Stimulated activated naive B cell treated with anti-CD40 and anti-IgM and Interleukin-4, amounts not matched to agents 10 μg/mL and 1 μg/mL and 100 μg/mL, for 72 hours (primary cell): ENCODE measurements at places on chromosomes 2 and 18.

DNA sequence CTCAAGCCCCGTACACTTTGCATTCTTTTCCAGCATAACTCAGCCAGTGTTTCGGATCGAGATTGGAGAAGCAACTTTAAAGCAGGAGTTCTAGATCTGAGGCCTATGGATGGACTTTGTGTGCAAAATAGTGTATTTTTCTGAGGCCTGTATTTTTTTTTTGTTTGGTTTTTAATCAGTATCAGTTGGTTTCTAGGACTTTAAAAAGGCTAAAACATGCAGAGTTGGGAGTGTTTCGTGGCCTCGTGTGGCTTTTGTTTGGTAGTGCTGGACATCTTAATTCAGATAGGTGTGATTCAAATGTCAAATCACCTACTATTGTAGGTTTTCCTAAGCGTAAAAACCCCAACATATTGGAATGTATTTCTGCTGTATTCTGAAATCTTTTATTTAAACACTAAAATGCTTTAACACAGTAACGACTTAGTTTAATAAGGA is 282 bp upstream of the PUS10 start:
- no peak for DNase-seq

DNA sequence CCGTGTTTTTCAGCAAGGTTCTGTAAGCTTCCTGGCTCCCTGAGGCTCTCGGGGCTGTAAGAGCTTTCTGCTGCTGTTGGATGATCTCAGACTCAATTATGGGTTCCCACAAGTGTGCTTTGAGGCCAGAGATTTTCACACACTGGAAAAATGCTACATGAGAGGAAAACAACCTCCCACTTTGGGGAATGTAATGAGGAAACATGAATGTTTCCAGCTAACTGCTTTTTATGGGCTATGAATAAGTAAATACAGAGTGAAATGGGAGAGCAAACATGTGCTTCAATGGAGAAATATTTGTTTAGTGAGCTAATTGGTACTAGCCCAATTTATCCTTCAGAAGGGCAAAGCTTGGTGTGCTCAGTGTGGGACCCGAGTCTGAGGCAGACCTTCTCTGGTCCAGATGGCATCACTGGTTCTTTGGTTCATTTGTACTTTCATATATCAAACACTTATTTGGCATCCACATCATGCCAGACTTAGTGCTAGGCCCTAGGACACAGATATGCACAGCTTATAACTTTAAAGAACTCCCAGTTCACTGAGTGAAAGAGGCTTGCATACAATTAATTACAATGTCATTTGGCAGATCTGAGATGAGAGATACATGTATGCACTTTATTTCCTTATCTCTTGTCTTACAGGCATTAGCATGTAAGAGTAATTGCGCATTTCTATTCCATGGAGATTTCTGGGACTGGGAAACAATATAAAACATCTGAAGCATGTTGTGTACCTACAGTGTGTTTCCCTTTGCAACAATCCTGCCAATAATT is 248.8 kb downstream of the RDH14 start:
- DNase-seq: no peak

- no peak for DNase-seq
Observed at GRCh38 chr2:81894451-81894990, 1590.0 kb upstream of the LRRTM1 start.

DNA sequence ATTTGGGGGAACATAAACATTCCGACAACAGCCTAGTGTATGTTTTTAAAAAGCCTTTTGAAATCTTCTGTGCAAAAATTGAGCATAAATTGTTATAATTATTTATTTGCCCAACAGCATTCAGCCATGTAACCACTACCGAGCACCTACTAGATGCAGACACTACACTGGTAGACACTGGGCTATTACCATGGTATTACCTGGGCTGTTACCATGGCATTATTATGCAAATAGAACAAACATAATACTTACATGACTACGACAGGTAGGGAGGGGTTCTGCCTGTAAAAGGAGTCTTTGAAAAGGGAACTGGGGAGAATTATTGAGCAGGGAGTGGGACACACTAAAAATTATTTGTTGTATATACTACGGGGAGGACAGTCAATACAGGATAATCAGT is 116.4 kb downstream of the MREG start:
- DNase-seq: no peak

DNA sequence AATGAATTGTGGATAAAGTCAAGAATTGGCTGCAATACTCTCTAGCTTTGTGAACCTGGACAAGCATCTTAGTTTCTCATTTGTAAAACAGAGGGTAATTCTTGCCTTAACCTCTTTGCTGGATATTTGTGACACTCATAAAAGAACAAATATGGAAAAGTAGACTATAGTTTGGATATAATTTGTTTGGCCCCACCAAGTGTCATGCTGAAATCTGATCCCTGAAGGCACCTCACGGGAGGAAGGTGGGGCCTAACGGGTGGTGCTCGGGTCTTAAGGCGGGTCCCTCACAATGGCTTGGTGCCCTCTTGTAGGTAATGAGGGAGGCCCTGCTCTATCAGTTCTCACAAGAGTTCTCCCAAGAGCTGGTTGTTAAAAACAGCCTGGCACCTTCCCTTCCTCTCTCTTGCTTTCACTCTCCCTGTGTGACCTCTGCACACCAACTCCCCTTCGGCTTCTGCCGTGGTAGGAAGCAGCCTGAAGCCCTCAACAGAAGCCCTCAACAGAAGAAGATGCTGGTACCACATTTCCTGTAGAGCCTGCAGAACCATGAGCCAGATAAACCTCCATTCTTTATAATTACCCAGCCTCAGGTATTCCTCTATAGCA is 37.4 kb downstream of the ARL4C start:
- no peak for DNase-seq

- no peak for DNase-seq
Observed at GRCh38 chr2:157898591-157898996, 22.5 kb upstream of the ACVR1 start.

GRCh38 chr2:694906-695510 is 17.8 kb upstream of the TMEM18 start:
- DNase-seq: no peak

GRCh38 chr2:173773076-173773475 is 192.1 kb downstream of the SP3 start:
- no peak for DNase-seq

DNA sequence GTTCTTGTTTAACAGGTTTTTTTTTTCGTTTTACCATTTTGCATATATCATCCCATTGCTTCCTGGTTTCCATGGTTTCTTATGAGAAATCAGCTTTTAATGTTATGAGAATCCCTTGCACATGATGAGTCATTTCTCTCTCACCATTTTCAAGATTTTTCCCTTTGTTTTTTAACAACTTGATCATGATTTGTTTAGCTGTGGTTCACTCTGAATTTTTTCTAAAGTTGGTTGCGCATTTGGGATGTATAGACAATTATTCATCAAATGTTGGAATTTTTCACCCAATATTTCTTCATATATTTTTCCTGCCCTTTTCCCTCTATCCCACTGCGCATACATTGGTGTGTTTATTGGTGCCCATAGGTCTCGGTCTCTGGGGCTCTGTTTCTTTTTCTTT is 42.4 kb upstream of the BIN1 start:
- DNase-seq: no peak

- no peak for DNase-seq
Observed at GRCh38 chr2:212195626-212196025, 343.0 kb downstream of the ERBB4 start.

DNA sequence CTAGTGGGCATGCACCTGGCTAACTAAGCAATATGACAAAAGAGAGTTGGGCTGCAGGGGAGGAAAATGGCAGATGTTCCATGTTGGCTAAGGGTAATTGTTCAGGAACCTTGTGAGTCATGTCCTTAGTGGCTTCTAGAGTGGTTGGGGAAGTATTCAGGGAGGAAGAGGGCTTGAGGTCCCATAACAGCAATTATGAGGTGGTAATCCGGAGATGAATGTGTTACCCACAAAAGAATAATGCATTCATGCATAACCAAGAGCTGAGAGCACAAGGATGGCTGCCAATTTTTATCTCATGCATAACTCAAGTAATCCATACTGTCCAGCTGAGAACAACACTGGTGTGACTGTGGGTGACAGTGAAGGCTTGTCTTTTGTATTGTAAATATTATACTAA is 42.9 kb downstream of the TMEFF2 start:
- DNase-seq: no peak

DNA sequence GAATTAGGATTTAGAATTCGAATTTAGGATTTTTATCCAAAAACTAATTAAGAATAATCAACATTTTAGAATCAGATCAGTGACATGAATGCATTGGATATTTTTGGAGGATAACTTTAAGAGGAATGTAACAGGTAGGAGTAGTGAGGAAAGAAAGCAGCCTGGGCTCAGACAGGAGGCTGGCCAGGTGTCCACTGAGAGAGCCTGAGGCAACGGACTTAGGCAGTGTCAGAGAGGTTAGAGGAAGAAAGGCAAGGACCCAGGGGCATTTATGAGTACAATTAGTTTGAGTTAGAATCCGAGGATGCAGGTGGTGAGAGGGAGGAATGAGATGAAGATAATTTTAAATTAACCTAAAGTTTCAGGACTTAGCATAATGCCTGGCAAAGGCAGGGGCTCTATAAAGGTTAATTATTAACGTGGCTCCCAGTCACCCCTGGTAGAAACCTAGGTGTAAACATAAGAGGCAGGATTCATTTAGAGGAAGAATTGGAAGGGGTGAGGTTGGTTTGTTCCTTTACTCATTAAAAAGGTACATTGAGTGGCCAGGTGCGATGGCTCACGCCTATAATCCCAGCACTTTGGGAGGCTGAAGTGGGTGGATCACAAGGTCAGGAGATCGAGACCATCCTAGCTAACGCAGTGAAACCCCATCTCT is 507.1 kb downstream of the TMEM182 start:
- no peak for DNase-seq

DNA sequence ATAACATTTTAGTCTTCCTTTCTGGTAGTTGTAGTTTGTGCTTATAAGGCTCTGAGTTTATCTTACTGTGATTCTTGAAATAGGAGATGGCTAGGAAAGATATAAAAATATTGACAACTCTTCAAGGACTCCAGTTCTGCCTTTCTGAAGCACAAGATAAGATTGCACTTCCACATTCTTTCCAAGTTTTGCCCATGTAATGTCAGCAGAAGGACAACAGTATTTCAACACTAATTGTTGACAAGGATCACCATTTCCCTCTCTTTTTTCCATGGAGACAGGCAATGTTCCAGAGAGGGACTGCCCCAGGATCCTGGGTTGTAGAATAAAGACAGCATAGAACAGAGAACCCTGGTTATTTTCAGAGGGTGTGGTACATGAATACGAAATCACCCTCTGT is 279.1 kb upstream of the CNTNAP5 start:
- DNase-seq: no peak

DNA sequence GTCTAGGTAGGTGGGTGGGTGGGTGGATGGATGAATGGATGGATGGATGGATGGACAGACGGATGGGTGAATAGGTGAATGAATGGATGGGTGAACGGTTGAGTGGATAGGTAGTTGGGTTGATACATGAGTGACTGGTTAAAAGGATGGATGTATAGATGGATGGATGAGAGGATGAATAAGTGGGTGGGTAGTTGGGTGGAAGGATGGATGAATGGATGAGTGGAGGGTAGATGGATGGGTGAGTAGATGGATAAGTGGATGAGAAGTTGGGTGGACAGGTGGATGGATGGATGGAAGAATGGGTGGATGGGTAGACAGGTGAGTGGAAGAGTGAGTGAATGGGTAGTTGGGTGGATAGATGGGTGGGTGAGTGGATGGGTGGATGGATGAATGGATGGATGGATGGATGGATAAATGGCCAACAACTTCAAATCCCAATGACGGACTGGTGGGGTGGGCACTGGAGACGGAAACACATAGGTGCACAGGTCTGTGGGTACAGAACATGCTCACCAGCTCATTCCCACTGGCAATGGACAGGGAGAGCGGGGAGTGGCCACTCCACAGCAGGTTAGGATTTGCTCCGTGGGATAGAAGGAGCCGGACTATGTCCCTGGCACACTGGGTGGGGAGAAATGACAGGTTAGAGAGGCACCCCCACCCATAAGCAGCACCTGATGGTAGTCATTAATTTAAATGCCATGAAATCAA is 48.8 kb downstream of the ANKMY1 start:
- DNase-seq: no peak

- DNase-seq: no peak
Observed at GRCh38 chr2:158745866-158746382, 49.2 kb upstream of the DAPL1 start.

DNA sequence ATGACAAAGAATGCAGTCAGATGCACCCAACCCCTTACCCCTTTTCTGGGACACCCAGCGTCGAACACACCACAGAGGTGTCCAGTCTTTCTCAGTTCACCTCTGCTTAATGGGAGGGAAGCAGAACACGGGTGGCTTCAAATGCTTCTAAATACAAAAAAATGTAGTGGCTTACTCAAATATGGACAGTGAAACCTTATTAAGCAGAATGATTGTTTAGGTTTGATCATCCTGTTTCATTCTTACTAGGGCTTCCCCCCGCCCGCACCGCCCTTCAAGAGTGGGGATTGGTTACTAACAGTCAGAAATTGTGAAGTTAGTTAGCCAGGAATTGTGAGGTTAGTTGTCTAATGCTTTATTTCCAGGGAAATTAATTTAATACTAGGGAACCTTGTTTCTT is 21.6 kb downstream of the ATG16L1 start:
- no peak for DNase-seq

DNA sequence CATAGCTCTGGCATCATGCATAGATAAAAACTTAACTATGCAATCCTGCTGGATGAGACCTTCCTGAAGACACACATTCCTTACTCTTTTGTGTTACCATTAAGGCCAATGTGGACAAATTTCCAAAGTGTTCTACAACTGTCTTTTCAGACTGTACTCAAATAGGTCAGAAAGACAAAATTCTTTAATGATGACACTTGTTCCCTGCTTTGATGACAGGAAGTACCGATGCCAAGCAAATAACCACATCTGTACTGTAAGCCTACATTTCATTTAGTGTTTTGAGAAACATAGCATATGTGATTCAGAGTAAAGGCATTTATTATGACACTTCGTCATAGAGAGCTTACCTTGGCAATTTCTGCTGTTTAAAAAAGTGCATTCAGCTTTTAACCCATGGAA is 55.0 kb downstream of the PMAIP1 start:
- no peak for DNase-seq

DNA sequence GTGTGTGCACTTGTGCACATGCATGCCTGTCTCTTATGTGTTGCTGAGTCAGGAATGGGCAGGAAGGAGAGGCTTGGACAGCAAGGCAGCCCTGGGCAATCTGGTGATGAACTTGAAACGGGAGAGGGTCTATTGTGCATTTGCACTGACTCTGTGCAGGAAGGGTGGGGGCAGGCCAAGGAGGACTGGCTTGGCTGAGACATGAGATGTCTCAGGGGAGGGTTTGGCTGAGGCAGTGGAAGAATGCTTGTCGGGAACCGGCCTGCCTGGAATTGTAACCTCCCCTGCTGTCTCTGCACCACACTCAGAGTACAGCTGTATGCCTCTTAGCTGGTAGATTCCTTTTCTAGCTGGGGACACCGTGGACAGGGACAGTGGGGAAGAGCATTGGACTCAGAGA is 176.1 kb upstream of the TNP1 start:
- DNase-seq: no peak

GRCh38 chr18:80194874-80195570 is 52.3 kb downstream of the PARD6G start:
- DNase-seq: no peak
